Thoracic aorta (tissue), 2 donors: ENCODE measurements at places on chromosomes 11 and 22. TPM values are rescaled to one million over a fixed set of nuclear protein-coding genes. Genes with fewer than 3 reads are reported as not detected.

DNA sequence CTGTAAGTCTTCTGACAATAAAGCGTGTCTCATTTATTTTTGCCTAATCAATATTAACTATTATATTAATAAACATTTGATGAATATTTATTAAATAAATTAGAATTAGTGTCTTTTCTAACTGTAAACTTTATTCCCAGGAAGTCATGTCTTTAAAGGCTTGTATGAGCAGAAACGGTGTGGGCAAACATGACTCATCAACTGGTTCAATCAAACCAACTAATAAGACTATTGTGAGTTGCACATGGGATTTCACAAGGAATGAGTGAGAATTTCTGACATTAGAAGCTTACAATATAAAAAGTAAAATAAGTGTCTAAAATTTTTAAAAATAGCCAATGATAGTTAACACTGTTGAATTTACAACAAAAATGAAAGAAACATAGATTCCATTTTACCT, 259.2 kb upstream of the CTSC start:
- no peak for DNase-seq

DNA sequence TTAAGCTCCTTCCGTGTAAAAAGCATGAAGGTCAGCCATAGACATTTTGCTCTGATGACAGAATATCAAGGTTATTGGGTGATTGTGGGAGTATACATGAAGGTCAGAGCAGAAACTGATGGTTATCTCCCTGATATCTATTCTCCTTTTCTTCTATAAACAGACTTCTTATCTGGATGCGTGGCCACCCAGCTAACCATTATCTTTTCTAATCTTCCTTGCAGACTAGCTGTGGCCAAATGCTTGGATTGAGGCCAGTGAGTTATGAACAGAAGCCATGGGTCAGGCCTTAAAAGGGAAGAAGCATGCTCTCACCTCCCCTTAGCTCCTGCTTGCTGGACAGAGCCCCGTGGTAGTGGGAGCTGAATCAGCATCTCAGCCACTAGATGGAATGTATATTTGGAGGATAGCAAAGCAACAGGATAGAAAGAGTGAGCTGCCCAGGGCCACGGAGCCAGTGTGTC, 31.3 kb upstream of the LRRC55 start:
- no peak for DNase-seq

GRCh38 chr22:19869497-19870152, 15.0 kb upstream of the GNB1L start:
- DNase-seq: no peak

DNA sequence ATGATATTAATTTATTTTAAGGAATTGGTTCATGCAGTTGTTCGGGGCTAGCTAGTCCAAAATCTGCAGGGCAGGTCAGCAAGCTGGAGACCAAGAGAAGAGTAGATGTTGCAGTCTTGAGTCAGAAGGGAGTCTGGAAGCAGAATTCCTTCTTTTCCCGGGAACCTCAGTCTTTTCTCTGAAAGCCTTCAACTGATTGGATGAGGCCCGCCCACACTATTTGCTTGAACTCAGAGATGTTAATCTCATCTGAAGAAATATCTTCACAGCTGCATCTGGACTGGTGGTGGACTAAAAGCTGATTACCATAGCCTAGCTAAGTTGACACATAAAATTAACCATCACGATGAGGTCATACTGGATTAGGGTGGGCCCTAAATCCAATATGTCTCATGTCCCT, 122.2 kb downstream of the COMMD9 start:
- no peak for DNase-seq

- no peak for DNase-seq
Observed at GRCh38 chr11:12845163-12845562, 164.0 kb upstream of the RASSF10 start.

DNA sequence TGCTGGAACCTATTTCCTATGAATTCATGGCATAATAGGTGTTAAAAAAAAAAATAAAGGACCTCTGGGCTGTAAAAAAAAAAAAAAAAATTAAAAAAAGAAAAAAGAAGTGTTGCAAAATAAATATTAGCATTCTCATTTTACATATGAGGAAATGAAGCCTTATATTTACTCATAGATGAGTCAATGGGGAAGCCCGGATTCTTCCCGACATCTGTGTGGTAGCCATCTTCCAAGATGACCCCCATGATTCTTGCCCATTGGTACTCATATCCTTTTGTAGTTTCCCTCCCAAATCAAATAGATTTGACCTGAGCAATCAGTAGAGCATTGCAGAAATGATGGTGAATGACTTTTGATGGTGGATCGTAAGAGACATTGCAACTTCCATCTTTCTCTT, 3.0 kb upstream of the SWAP70 start:
- DNase-seq: no peak

GRCh38 chr11:125372088-125372487, 124.0 kb downstream of the FEZ1 start:
- DNase-seq: no peak

DNA sequence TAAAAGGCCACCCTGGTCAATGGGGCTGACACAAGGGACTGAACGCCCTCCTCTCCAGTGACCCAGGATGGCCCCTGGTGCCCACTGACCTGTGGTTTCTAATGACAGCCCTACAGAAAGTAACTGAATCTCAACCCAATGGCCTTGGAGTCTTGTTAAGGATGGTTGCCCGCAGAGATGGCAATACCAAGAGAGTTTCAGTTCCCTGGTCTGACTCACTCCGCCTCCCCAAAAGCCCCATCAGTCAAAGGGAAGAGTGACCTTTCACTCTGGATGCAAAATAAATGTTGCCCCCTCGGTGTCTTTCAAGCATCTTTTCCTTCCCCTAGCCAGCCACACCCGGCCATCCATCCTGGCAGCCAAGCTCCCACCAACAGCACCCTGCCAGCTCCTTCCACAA, 57.7 kb upstream of the ISX start:
- no peak for DNase-seq

GRCh38 chr11:36398231-36398953, 102.3 kb downstream of the PRR5L start:
- DNase-seq: no peak

DNA sequence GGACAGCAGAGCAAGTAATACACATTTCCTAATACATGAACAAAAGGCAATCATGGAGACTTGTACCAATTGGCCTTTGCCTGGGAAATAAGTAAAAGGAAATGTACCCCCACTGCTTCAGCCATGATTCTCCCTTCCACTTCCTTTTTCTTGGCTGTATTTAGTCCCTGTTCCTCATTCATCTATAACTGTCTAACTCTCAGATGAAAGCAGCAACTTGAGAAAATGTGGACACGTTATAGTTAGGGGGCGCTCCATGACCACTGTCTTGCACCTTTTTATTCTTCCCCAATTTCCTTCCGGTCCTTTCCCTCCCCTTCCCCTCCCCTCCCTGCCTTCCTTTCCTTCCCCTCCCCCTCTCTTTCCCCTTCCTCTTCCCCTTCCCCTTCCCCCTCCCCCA, 61.3 kb upstream of the BARX2 start:
- no peak for DNase-seq

DNA sequence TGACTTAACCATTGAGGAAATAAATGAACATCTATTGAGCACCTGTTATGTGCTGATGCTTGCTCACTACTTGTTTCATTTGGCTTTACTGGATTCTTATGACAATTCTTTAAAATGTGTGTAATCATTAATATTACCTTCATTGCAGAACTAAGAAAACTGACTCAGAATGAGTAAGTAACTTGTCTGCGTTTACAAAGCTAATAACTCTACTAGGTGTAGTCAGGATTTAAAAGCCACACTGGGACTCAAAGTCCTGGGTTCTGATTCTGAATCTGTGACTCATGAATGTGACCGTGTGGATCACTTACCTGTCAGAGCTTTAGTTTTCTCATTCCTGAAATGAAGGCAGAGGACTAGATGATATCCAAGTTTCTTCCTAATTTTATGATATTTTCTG, 23.4 kb upstream of the KIRREL3 start:
- DNase-seq: no peak

DNA sequence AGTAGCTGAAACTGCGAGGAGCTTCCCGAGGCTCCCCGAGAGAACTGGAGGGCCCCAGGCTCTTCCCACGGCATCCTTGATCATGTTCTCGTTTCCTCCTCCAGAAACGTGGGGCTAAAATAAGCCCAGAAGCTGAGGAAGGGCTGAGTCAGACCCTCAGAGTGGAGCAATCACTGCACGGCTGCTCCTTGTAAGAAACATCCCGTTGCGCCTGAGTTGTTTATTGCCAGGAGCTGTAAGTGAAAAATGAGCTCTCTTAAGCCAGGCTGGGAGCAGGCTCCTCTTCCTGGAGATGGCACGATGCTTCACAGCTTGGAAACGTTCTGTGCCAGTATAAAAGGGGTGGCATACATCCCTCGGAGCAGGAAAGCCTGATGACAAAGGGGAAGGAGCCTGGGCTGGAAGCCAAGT, 47.3 kb upstream of the SYN3 start:
- DNase-seq: no peak

DNA sequence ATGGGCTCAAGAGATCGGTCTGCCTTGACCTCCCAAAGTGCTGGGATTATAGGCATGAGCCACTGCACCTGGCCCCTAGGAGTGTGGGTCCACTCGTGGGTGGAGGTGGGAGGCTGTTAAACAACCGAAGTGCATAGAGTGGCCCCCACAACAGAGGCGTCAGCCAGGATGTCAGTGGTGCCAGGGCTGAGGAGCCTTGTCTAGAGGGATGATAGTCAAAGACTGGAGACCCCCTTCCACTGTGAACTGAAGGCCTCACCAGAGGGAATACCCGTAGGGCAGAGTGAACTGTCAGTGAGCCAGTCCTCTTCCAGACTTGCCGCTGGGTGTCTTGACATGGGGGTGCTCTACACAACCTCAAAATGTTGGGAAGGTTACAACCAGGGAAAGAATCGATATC, 38.2 kb downstream of the AP2A2 start:
- DNase-seq: no peak

DNA sequence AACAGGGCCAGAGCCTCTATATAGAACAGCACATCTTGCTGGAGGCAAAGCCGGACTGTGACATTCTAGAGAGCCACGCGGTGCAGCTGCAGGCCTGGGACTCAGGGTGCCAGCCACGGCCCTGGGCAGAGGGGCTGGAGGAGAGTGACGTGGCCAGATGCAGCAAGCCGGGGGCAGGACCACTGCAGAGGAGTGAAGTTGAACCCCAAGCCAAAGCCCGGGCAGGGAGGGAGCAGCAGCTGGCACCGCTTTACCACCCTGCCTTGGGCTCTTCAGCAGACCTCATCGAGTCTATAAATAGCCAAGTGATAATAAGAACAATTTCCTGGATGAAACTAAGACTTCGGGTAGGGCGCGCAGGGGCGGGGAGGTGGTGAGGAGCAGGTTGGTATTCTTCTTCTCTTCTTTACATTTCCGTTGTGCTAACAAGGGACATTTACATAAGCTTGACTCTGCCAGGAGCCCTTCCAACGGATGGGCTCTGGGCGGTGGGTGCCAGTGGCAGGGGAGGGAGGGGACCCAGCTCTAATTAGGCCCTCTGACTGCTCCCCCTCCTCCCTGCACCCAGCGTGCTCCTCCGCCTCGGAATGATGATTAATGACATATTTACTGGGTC, 110.2 kb downstream of the ST3GAL4 start:
- DNase-seq: no peak

FIBP gene
- total RNA-seq: 111 TPM

KIAA1671 gene
- total RNA-seq: 57.8 TPM

DNA sequence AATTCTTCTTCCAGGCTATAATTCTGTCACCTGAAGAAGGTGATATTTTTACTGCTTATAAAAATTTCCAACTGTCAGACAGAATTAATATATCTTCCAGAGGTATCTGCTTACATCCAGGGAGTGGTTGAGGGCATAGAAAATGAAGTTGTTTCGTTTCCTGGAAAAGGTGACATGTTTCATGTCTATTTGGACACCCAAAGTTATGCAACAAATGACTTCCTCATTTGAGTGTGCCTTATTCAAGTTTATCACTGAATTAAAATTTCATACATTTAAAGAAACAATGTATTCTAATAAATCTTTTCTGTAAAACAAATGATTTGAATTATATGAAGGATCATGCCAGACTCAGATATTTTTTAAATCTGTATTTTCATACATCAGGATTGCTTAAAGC, 8.5 kb upstream of the GRAMD1B start:
- no peak for DNase-seq

BLID gene
- total RNA-seq: 53.4 TPM

SMTNL1 gene
- not detected for total RNA-seq

GRCh38 chr11:10657308-10658271, 36.0 kb downstream of the IRAG1 start:
- DNase-seq: no peak

DNA sequence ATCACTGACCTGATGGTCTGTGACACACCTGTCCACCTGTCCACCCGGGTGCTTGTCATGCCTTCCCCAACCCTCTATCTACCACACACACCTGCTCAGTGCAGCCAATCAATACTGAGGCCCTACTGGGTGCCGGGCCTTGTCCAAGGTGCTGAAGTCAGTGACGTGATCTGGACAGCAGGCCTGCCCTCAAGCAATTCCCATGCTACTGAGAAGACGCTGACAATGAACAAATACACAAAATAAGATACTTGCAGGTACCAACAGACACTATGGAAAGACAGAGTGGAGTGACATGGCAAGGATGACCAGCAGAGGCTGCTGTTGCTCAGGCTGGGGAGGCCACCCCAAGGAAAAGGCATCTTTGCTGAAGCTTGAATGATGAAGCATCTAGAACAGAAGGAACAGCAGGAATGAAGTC, 21.2 kb downstream of the PLAAT3 start:
- DNase-seq: no peak

GRCh38 chr22:29509815-29510214, 29.8 kb downstream of the NEFH start:
- DNase-seq: no peak

- DNase-seq: no peak
Observed at GRCh38 chr11:635945-636510, 1.0 kb upstream of the DRD4 start.

GRCh38 chr11:122434786-122435185, 220.7 kb upstream of the UBASH3B start:
- DNase-seq: no peak

DNA sequence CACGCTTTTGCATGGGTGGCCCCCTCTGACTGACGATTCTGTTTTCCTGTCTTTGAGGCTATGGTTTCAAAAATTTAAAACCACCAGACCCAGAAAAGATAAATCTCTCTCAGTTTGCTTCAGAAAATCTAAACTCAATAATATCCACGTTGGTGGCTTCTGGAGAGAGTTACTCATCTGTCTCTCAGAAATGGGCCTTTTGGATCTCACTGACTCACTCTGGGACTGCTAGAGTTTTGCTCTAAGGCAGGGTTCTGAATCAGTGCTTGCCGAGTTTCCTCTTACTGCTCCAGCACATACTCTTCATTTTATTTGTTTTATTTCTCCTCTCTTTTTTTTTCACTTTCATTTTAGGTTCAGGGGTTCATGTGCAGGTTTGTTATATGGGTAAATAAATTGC, 305.7 kb downstream of the BLID start:
- no peak for DNase-seq

EXPH5 gene
- 1.9 TPM for total RNA-seq
